ENCODE measurements at places on chromosomes 2 and 18. TPM values are rescaled to one million over a fixed set of nuclear protein-coding genes. Genes with fewer than 3 reads are reported as not detected.

GRCh38 chr2:46267616-46268015 lies 29.6 kb upstream of the EPAS1 start:
- DNase-seq, result no peak

- no peak for DNase-seq
Observed at GRCh38 chr2:63058144-63058920, 7.7 kb downstream of the OTX1 start.

DNA sequence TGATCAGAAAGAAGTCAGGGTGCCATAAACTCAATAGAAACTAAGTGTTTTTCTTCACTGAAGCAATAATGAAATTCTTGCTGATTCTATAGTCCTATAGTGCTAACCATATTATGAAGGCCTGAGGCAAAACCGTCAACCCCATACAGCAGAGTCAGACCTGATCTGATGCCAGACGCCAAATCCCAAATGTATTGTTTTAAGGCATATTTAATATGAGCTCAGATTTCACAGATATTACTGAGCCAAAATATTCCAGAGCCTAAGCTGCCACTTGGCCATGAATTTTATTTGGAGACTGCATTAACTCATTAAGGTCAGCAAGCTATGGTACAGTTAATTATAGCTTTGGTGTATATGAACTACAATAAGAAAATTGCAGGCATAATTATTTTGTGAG lies 53.4 kb downstream of the SCN1A start:
- DNase-seq, result no peak

DNA sequence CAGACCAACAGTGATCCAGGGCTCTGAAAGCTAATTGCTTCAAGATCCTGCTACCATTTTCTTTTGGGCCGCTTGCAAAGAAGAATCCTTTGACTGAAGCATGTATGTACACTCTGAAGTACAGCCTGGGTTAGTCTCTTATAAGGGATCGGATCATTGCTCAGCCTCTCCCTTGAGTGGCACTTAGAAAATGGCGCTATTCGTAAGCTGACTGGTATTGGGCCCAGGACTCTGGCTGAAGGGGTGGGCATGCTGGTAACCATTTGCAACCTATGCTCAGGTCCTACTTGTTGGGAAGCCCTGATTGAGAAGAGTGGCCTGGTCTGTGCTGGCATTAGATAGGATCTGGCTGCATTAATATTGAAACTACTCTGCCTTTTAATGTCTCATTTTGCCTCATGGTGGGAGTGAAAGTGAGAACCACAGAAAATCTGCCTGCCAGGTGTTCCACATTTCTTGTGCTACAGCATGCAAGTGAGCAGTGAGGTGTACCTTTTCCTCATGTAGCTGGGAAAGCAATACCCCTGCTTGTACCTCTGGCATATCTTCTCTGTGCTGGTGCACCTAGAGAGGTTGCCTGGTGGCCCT lies 661 bp upstream of the MGAT5 start:
- DNase-seq, result no peak

GRCh38 chr2:151098841-151099240 lies 162.8 kb downstream of the RBM43 start:
- no peak for DNase-seq

Gene DTYMK
- 16.2 TPM for total RNA-seq

Gene C2orf15
- total RNA-seq, result 4.2 TPM

Measured in lower leg skin (tissue), 4 donors.